ENCODE measurements at places on chromosomes 2 and 18.

- DNase-seq: no peak
Measured at GRCh38 chr2:24169023-24169422, 5.8 kb upstream of the FAM228A start.

DNA sequence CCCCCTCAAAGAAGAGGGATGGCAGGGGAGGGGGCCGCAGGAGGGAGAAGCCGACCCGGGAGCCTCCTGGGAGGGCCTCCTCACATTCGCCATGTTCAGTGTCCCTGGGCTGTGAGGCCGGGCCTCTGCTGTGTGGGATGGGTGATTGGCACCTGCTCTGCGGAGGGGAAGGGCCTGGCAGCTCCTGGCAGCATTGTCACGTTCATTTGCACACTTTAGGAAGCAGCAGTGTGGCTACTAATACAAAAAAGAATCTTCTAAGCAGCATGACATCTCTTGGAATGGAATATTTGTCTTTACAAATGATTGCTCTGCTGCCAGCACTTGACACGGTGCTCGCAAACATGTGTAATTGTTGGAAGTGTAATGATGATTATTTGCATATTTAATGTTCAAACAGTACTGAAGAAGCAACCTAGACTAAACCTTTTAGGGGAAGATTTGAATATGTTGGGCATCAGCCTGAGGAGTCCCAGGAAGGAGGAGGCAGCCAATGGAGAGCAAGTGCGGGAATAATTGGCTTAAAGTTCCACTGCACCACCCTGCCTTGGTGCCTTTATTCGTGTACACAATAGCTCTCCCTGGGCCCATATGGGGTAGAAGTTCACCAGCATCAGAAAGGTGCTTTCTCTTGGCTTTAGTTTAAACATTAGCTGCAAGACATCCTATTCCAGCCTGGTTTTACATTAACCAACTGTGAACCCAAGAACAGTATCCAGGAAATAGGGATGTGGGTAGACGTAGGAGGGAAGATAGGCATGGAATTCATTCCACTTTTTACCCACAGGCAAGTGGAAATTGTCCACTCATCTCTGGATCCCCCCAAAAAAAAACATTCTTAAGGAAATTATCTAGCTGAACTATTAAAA lies 404.9 kb downstream of the TMEM182 start:
- no peak for DNase-seq

GRCh38 chr18:49717617-49718016 lies 95.7 kb downstream of the ACAA2 start:
- DNase-seq: no peak

DNA sequence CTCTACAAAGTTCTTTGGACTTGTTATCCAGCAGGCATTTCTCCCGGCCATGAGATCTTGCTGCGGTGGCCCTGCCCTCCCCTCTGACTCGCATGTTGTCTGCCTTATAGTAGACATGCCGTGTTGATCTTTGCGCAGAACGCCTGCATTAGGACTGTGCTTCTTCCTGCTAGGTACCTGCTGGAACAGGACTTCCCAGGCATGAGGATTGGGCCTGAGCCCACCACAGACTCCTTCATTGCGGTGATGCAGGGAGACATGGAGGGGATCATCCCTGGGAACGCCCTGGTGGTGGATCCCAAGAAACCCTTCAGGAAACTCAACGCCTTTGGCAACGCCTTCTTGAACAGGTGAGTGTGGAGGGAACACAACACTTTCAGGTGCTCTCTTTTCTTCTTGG lies 10.1 kb downstream of the EHD3 start:
- no peak for DNase-seq

- DNase-seq: no peak
Measured at GRCh38 chr18:2641638-2642037, 13.9 kb upstream of the SMCHD1 start.

DNA sequence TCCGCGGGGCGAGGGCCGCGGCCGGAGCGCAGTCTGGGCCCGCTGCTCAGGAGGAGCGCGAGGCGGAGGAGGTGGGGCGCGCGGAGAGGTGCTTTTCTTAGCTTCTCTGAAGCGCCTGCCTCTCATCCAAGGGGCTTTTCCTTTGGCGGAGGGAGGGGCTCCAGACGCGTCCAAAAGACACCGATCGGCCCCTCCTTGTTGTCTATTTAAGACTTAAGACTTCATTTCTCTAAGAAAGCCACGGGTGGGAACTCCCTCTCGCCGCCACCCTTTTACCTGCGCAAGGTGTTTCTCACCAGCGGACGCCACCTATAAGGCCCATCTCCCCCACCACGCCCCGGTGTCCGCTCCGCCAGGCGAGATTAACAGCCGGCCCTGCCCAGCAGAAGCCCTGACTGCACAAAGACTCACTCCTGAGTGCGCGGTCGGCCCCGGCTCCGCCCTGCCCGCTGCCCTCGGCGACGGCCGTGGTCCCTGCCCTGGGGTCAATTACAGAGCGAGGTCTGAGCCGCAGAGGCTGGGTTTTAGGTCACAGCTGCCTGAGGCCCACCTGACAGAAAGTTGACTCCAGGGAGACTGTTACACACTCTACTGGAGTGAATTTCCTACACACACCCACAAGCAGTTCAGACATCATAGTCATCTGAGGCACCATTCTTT lies at the start of gene DSC2:
DSC2 (minus strand) TSS at position 397 of the 660 bp plus-strand sequence. CDS start 450 bp downstream, outside the sequence.
- no peak for DNase-seq

GRCh38 chr2:182883451-182883850 lies 17.0 kb upstream of the FRZB start:
- DNase-seq: no peak

DNA sequence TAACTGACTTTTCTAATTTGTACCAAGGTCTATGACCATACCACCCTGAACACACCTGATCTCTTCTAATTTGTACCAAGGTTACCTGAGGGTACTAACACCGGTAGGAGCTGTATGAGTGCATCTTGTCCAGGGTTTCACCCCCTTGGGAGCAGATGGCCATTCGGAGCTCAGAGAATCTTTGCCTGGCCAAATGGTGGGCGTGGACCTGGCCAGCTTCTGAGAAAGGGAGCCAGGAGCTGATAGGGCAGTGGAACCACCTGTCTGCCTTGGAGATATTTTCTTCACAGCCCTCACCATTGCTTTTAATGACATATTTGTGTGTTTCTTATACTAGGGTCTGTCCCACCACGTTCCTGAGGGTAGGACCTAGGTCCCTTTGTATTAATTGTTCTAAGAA lies 188.9 kb downstream of the LDLRAD4 start:
- DNase-seq: no peak

GRCh38 chr2:126662621-126663020 lies 6.7 kb downstream of the GYPC start:
- DNase-seq: no peak

GRCh38 chr2:199704358-199705238 lies 146.4 kb downstream of the FTCDNL1 start:
- no peak for DNase-seq

DNA sequence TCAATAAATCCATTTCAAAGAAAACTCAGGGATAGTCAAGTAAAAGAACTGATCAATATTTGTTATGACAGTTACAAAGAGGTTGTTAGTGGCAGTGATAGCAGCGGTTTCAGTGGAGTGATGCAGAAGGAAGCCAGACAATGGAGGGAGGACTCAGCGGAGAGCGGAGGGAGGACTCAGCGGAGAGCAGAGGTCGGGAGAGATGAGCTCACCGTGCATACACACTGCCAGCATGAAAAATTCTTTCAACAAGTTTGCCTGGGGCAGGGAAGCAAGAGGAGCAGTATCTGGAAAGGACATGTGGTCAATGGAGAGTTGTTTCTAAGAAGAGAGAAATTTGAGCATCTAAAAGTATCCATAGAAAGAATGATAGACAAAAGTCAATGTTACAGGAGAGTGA lies 60.9 kb upstream of the BCL11A start:
- DNase-seq: no peak

DNA sequence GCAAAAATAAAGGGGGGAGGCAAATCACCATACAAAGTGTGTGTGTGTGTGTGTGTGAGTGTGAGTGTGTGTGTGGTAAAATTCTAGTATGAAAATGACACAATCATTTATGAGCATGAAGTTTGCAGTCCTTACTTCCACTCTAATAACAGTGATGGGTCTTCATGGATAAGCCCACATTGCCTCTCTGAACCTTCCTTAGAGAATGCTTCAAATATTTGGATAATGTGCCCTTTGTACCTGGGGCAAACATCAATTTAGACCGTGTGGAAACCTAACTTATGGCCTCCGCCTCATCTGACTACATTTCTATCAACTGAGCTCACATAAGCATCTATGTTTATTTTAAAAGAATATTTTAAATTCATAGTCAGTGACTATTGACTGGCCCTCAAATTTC lies 3.7 kb downstream of the SCN9A start:
- DNase-seq: no peak

- DNase-seq: peak; percentile 35
Measured at GRCh38 chr2:219495531-219496122, 3.1 kb upstream of the GMPPA start.

DNA sequence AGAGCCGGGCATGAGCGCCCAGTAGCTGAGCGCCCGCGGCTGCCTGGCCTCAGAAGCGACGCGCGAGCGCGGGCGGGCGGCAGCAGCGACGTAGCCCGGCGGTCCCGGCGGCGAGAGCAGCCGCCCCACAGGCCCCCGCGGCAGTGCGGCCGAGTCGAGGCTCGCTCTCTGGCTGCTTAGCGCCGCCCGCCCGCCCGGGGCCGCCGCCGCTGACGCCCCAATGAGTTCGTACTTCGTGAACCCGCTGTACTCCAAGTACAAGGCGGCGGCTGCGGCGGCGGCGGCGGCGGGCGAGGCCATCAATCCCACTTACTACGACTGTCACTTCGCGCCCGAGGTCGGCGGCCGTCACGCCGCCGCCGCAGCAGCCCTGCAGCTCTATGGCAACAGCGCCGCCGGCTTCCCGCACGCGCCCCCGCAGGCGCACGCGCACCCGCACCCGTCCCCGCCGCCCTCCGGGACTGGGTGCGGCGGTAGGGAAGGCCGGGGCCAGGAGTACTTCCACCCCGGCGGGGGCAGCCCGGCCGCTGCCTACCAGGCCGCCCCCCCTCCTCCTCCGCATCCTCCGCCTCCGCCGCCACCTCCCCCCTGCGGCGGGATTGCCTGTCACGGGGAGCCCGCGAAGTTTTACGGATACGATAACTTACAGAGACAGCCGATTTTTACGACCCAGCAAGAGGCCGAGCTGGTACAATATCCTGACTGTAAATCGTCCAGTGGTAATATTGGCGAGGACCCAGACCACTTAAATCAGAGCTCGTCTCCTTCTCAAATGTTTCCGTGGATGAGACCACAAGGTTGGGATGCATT lies 847 bp downstream of the HOXD8 start:
- no peak for DNase-seq

GRCh38 chr2:31176742-31177141 lies 38.5 kb upstream of the GALNT14 start:
- DNase-seq: no peak

GRCh38 chr18:28065793-28066186 lies 111.1 kb downstream of the CDH2 start:
- no peak for DNase-seq

DNA sequence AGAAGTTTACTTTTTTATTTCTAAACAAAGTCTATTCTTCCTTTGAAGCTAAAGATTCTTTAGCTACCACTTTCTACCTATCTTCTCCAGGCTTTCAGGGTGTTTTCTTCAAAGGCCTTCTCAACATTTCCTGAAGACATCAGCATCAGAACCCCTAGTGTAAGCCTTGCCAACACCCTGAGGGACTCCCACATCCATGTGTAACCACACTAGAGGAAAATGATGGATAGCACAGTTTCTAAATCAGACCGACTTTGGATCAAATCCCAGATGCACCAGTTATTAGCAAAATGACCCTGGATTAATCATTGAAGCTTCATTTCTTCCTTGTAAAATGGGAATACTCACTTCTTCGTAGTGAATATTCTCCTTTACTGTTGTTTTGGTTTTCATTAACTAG lies 4.7 kb upstream of the TTN start:
- DNase-seq: no peak

DNA sequence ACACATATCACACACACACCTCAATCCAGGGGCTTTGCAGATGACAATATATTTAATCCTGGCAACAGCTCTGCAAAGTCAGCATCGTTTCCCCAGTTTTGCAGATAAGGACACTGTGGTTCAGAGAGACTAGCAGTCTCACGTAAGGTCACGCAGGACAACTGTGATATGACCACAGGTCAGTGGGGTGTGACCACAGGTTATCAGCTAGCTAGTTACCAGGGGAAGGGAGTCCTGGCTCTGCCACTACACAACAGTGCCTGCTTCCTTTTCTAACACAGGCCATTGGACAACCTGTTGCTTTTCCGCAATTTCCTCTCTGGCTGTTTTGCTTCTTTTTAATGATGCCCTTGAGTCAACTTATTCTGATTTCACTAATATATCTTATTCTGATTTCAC lies 33.3 kb downstream of the RBMS1 start:
- DNase-seq: no peak

- no peak for DNase-seq
Measured at GRCh38 chr2:165376571-165376975, 92.9 kb upstream of the CSRNP3 start.

DNA sequence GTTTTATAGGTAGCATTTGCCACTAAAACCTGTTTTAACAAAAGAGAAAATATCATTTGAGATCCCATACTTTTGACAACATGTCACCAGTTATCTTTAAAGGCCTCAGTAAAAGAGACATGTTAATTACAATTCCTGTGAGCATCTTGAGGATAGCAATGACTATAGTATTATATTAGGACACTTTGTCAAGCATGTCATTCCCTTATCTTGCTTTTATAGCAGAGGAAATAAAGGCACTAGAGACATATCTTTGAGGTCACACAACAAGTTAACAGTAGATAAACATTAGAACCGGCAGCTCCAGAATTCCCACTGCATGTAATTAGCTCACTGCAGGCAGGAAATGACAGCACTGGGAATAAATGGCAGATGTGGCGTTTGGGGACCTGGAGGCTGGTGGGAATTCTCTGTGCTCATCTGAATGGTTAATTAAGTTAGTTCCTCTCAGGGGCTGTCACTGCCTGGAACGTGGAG lies 25.9 kb downstream of the LYPD6B start:
- DNase-seq: no peak

- DNase-seq: no peak
Measured at GRCh38 chr2:126315828-126316227, 340.1 kb upstream of the GYPC start.

GRCh38 chr2:201890453-201890852 lies 84.1 kb downstream of the CDK15 start:
- no peak for DNase-seq

- no peak for DNase-seq
Measured at GRCh38 chr18:48636436-48636835, 97.6 kb downstream of the CTIF start.

DNA sequence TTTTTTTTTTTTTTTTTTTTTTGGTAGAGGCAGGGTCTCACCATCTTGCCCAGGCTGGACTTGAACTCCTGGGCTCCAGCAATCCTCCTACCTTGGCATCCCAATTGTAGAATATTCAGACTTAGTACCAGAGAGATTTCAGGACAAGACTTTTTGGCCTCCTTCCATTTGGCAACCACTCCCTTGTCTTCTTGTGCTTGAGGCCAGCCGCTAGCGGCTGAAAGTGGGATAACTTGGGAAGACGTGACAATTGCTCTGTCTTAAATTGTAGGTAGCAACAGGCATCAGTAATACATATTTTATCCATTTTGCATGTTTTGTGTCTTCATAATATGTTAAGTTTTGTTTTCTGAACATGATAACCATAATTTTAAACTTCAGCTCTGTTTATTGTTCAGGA lies 53.3 kb upstream of the TTN start:
- DNase-seq: no peak
